ENCODE measurements at places on chromosomes 1 and 21. TPM values are rescaled to one million over a fixed set of nuclear protein-coding genes. Genes with fewer than 3 reads are reported as not detected.
A peak's percentile ranks its signal among the peaks of the same experiment; 100 is the strongest.

DNA sequence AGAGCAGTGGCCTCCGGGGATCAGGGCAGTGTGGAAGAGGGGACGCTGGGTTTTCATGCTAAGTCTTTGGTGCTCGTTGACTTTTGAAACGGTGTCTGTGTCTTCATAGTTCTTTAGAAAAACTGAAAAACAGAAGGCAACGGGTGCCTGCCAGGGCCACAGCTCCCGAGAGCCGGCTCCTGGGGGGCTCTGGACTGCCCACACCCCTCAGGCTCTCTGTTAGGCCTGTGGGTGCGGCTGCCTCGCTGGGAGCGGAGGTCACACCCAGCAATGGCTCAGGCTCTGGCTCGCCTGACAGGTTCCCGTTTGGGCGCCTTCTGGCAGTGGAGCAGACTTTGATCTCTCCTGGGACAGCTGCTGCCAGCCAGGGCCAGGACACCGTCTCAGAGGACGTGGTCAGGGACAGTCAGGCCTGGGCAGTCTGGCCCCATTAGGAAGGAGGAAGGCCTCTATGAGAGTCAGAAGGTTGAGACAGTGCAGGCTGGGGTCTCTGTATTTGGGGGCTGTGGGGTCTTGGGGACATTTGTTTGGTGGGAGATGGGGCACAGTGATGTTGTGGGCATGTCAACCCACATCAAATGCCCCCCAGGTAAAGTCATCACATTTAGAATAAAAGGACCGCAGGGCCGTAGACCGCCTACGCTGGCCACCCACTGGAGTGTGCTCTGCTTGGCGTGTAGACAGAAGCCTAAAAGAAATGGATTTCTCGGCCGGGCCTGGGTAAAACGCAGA lies 5.6 kb downstream of the ARHGEF16 start:
- H3K4me1 ChIP-seq = peaks cover 59% of the 10 kb centered on the region
- H3K27me3 ChIP-seq = no peaks in the 10 kb centered on the region
- DNase-seq = peak; percentile 90
- H3K36me3 ChIP-seq = no peaks in the 10 kb centered on the region
- H3K27ac ChIP-seq = peak overlapping the region; percentile 92

- no peaks in the 10 kb centered on the region for H3K27me3 ChIP-seq
- no peaks in the 10 kb centered on the region for H3K36me3 ChIP-seq
- H3K4me3 ChIP-seq = no peak overlapping the region
- DNase-seq = no peak
- no peak overlapping the region for H3K27ac ChIP-seq
These were observed 18.2 kb upstream of the AHCTF1 start for GRCh38 chr1:246949956-246950355.

DNA sequence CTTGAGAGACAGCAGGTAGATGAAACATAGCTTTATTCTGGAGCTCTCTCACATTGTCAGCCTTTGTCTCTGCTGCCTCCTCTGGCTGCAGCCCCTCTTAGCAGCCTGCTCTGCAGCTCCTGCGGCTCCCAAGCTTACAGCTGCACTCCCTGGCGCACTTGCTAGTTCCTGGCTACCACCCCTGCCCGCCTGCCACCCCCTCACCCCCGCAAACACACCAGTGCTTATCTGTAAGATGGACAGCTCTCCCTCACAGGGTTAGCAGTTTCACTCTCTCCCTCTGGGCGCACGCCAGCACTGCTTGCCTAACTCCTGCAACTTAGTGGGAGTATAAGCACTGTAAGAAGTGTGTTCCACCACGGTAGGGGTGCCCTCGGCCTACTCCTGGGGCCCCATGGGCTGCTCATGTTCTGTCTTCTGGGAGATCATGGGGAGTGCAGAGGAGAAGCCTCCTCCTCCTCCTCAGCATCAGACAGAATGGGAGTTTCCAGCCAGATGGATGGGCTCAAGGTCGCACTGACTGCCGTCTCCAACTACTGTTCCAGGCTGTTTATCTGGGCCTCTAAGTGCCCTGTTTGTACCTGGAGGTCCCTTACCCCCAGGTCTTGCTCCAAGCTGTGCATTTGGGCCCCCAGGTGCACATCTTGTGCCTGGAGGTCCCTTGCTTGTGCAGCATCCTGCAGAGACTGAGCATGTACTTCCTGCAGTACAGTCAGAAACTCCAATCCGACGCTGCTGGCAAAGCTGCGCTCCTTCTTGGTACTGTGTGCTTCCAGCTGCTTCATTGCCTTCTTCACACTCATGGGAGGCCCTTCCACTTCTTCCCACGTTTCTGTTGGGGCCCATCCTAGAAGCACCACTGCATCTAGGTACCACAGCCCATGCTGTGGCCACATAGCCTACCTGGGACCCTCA lies 1388.1 kb downstream of the AMY1C start:
- no peaks in the 10 kb centered on the region for H3K4me1 ChIP-seq
- H3K27ac ChIP-seq = no peak overlapping the region
- H3K27me3 ChIP-seq = no peaks in the 10 kb centered on the region
- no peak for DNase-seq

DNA sequence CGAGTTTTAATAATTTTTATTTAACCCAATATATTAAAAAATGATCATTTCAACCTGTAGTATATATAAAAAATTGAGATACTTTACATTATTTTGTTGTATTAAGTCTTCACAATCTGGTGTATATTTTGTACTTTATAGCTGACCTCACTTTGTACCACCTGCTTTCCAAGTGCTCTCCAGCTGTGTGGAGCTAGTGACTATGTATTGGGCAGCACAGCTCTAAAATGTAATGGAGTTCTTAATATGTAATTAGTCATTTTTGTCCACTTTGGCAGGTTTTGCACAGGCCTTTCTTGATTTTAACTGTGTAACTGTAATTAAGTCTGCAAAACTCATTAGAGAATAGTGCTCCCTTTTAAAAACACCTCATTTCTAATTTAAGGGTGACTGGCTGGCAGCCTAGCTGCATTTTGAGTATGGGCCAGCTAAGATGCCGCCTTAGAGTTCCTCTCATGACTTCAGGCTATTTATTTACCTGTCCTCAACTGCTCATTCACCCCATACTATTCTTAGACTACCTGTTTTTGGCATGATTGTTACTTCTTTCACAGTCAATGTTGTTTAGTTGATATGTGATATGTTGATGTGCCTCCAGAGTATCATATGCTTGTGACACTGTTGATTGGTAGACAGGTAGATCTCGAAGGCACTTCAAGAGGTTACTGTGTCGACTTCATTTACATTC lies 43.2 kb downstream of the ZYG11B start:
- H3K27ac ChIP-seq = no peak overlapping the region
- no peaks in the 10 kb centered on the region for H3K4me1 ChIP-seq
- DNase-seq = no peak
- no peak overlapping the region for H3K4me3 ChIP-seq
- H3K36me3 ChIP-seq = peaks cover 39% of the 10 kb centered on the region

DNA sequence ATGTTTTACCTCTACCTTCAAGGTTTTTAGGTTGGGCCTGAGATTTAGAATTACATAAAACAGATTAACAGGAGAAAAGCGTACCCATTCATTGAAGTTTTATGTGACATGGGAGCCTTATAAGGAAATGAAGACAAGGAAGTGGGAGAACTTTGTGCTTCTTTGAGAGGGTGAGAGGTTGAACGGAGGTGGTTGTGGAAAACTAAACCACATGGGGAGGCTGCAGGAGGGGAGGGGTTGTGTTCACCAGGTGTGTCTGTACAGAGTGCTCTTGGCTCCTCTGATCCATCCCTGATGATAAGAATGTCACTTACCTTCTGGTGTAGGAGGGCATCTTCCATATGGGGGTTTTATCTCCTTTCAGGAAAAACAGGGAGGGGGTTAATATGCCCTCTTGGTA lies 2.7 kb downstream of the SLX9 start:
- peaks cover 40% of the 10 kb centered on the region for H3K36me3 ChIP-seq
- H3K27me3 ChIP-seq = no peaks in the 10 kb centered on the region
- peaks cover 26% of the 10 kb centered on the region for H3K4me1 ChIP-seq
- no peak overlapping the region for H3K4me3 ChIP-seq

GRCh38 chr1:66283622-66284041 lies 250.3 kb upstream of the SGIP1 start:
- no peak overlapping the region for H3K4me3 ChIP-seq
- H3K36me3 ChIP-seq = no peaks in the 10 kb centered on the region
- H3K4me1 ChIP-seq = peaks cover 1% of the 10 kb centered on the region
- no peak overlapping the region for H3K27ac ChIP-seq

DNA sequence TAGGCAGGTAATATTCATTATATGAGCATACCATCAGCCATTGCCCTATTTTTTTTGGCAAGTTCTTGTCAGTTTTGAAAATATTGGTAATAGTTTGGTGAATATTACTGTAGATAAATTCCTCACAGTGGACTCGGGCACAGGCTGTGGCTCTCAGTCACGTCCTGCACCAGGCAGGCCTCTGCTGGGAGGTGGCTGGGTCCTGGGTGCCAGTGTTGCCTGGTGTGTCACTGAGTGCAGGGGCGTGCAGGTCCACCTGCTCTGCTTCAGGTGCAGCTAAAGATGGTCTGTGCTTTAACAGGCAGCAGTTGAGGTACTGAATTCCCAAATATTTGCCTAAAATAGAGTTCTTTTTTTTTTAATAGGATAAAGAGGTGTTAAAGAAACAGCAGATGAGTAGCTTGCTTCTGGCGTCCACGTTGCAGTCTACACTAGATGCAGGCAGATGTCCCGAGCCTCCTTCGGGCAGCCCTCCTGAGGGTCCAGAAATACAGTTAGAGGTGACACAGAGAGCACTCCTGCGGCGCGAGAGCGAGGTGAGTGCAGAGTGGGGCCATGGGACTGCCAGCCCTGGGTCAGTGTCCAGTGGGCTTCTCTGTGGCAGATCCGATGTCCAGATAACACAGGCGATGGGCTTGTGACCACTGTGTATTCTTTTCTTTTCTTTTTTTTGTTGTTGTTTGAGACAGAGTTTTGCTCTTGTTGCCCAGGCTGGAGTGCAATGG lies 57.3 kb upstream of the DIP2A start:
- no peak for DNase-seq
- H3K4me1 ChIP-seq = no peaks in the 10 kb centered on the region
- H3K27ac ChIP-seq = no peak overlapping the region
- peaks cover 88% of the 10 kb centered on the region for H3K36me3 ChIP-seq
- H3K4me3 ChIP-seq = no peak overlapping the region
- H3K27me3 ChIP-seq = no peaks in the 10 kb centered on the region

DNA sequence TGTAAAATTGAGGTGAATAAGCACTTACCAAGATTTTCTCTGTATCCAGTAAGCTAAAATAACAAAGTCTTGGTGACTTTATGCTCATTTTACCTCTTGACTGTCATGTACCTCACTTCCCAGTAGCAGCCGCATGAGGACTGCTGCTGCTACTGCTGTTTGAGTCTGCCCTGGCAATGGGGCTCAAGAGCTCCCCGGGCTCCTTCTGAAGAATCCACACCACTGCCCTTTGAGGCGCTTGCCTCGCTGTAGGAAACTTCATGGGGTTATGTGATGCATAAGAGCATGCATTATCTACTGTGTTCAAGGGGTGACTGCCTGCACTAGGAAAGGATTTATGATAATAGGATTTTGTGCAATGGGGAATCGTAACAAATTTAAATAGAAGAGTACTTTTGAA lies 113.5 kb downstream of the NTNG1 start:
- no peak for DNase-seq
- no peak overlapping the region for H3K27ac ChIP-seq
- H3K27me3 ChIP-seq = no peaks in the 10 kb centered on the region
- no peaks in the 10 kb centered on the region for H3K4me1 ChIP-seq

GRCh38 chr1:51564124-51564523 lies 45.1 kb upstream of the EPS15 start:
- peaks cover 18% of the 10 kb centered on the region for H3K4me1 ChIP-seq
- H3K4me3 ChIP-seq = no peak overlapping the region
- no peak overlapping the region for H3K27ac ChIP-seq
- no peaks in the 10 kb centered on the region for H3K27me3 ChIP-seq

DNA sequence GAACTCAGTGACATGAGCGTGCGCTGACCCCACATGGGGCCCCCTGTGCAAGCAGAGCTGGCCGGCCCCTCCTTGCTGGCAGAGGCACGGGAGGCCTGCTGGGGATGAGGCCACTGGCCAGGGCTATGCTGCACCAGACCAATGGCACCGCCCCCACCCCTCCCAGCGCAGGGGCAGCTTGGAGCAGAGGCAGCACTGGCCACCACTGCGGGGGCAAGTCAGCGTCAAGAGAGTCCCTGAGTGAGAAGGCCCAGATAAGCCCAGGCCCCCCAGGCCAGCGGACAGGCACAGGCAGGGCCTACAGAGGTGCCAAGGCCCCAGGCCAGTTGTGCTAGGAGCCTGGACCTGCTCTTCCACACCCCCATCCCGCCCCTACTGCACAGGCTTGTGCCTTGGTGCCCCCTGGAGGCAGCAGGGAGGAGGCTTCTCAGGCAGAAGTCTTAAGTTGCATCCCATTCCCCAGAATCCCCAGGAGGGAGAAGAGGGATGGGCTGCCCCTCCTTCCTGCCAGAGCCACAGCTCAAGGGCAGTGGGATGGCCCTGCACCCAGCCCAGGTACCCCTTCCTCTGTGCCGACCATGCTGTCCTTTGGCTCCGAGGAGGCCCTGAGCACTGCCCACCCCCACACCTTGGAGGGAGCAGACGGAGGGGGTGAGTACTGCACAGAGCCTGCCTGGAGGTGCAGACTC lies 35.8 kb downstream of the EPHX1 start:
- peaks cover 47% of the 10 kb centered on the region for H3K36me3 ChIP-seq
- no peak overlapping the region for H3K27ac ChIP-seq
- no peak overlapping the region for H3K4me3 ChIP-seq
- no peaks in the 10 kb centered on the region for H3K27me3 ChIP-seq
- peak; percentile 92 for DNase-seq
- peaks cover 25% of the 10 kb centered on the region for H3K4me1 ChIP-seq

- H3K27ac ChIP-seq = no peak overlapping the region
- no peak for DNase-seq
- no peak overlapping the region for H3K4me3 ChIP-seq
- H3K4me1 ChIP-seq = no peaks in the 10 kb centered on the region
These were observed 1.1 kb upstream of the THEM5 start for GRCh38 chr1:151854658-151855057.

- H3K36me3 ChIP-seq = no peaks in the 10 kb centered on the region
- peaks cover 20% of the 10 kb centered on the region for H3K4me1 ChIP-seq
- H3K27me3 ChIP-seq = peaks cover 24% of the 10 kb centered on the region
- no peak overlapping the region for H3K4me3 ChIP-seq
- DNase-seq = no peak
These were observed 11.1 kb downstream of the PRXL2B start for GRCh38 chr1:2597441-2598328.

OR2T33 gene
- not detected for total RNA-seq

MAP7D1 gene
- 109 TPM for total RNA-seq

NR0B2 gene
- total RNA-seq = 8.3 TPM

TRPM2 gene
- 2.0 TPM for total RNA-seq

CIART gene
- 2.9 TPM for total RNA-seq

IL10RB gene
- total RNA-seq = 46.1 TPM

OLIG2 gene
- total RNA-seq = not detected

All from stomach (tissue), 19 donors.